ENCODE measurements at places on chromosomes 5 and 9.

- no peak for DNase-seq
These were observed 215.3 kb downstream of the MEF2C start for GRCh38 chr5:88667496-88668201.

DNA sequence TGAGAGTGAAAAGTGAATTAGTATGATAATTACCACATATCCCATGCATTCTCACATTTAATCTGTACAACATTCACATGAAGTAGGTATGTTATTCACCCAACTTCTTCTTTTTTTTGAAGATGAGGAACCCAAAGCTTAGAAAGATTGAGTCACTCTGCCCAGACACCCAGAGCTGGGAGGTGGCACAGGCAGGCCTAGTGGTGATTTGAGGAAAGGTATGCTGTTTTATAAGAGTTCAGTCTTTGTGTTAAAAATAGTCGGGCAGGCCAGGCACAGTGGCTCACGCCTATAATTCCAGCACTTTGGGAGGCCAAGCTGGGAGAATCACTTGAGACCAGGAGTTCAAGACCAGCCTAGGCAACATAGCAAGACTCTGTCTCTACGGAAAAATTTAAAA lies 285.3 kb downstream of the NR3C1 start:
- no peak for DNase-seq

DNA sequence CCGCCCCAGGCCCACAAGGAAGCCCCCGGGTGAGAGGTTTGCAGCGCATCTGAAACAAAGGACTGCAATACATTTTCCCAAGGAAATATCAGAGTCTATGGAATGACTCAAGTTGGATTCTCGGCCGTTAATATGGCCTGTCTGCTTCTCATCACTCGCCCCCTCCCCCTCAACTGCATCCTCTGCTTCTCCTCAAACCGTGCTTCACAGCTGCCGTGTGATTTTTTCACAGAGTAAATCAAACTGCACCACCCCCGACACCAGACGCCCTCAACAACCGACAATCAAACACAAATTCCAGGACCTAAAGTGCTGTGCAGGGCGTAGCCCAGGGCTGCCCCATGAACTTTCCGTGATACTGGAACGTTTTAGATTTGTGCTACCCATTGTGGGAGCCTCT lies 176.9 kb downstream of the ROR2 start:
- no peak for DNase-seq

DNA sequence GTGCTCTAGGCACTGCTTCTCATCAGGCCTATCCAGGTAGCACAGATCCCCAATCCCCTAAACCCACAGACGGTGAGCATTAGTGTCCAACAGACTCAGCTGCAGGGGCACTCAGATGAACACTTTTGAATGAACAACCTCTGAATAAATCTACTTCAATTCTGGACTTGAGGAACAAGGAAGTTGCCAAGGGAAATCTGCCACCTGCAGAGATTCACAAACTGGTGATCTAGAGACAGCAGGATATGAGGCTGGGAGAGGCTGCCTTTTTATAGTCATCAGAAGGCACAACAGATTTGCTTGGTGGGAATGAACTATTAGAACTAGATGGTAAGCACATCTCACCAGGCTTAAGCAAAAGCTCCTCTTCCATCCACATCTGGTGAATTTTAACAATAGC lies 7.0 kb upstream of the HK3 start:
- DNase-seq = no peak

GRCh38 chr9:114008667-114009410 lies 69.3 kb downstream of the AMBP start:
- no peak for DNase-seq

DNA sequence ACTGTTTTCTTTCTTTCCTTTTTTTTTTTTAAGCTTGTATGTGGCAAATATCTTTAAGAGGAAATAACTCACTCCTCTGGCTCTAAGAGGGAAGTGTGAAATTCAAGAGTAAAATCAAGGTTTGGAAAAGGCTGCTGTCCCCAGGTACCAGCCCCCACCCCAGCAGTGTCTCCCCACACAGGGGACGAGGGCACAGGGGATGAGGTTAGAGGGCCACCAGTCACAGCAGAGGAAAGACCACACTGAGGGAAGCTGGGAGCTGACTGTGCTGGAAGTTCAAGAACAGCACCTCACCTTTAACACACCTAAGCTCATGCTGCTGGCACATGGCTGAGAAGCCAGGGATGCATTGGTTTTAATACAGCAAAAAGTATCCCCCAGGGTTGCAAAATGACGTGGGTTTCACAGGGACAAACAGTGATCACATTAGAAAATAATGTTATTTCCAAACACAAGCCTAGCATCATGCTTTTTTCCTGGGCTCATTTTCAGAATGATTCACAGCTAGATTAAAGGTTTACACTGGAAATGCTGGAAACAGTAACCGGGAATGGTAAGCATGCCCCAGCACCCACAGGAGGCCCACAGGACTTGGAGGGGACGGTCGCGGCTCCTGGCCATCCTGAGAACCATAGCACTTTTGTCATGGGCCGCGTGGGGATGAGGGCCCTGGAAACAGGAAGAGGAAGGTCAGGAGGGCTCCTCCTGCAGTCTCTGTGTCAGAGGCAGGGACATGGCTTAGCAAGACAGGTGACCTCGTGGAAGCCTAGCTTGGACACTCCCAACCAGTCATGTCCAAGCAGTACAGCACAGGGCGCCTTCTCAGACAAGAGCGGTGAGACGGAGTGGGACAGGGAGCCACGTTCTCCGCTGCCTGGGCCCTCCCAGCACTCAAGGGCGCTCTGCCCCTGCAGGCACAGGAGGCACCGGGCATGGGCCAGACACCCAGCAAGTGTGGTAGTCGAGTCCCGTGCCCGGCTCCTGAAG lies 6.9 kb downstream of the LPCAT1 start:
- DNase-seq = no peak

- no peak for DNase-seq
These were observed 7.8 kb downstream of the FOXI1 start for GRCh38 chr5:170113522-170113900.

DNA sequence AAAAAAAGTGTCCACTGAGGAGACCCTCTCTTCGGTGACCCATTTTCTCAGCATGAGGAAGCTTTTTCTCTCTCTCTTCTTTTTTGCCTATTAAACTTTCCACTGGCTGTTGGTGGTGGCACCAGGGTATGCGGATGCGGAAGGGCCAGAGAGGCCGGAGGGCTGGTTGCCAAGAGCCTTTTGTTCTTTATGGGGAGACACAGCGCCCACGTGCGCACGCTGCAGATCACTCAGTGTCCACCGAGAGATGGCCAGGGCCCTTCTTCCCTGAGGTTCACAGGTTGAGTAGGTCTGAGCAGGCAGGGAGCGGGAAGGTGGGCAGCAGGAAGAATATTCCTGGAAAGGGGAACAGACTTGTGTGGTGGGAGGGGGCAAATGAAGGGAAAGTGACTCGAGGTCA lies 69.1 kb downstream of the STK10 start:
- no peak for DNase-seq

GRCh38 chr9:72627147-72627546 lies 105.7 kb downstream of the TMC1 start:
- no peak for DNase-seq

All from occipital lobe (tissue), 3 donors.